ENCODE measurements at places on chromosomes 2 and 18. TPM values are rescaled to one million over a fixed set of nuclear protein-coding genes. Genes with fewer than 3 reads are reported as not detected.
A peak's percentile ranks its signal among the peaks of the same experiment; 100 is the strongest.

The SCYGR4 gene
- total RNA-seq: not detected

The CNTNAP5 gene
- not detected for total RNA-seq

The NEU4 gene
- total RNA-seq: not detected

DNA sequence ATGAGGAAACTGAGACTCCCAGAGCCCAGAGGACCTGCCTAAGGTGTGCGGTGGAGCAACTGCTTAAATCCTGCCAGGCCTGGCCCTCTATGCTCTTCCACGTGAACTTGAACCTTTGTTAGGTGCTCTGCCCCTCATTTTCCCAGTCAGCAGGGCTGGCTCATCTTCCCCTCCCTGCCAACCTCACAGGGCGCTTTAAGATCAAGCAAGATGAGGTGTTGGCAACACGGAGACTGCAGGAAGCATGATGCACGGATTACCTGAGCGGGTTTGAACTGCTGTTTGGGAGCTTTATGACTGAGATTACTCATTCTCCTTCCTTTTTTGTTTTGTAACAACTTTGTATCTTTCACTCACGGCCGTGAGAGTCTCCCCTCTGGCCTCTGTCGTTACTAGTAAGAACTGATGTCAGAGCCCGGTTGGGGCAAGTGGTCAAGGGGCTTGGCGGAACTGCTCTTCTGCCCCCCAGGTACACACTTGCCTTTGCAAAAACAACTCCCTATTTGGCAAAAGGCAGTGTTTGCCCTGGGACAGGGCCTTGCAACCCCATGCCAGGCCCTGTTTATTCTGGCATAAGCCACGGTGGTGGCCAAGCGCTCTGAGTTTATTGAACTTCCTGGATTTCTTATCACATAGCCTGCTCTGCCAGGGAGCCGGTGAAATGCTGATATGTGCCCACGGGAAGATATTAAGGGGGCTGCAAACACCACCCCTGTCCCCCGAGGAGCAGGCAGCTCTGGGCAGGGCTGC lies 127.8 kb downstream of the INHBB start:
- no peak for DNase-seq

DNA sequence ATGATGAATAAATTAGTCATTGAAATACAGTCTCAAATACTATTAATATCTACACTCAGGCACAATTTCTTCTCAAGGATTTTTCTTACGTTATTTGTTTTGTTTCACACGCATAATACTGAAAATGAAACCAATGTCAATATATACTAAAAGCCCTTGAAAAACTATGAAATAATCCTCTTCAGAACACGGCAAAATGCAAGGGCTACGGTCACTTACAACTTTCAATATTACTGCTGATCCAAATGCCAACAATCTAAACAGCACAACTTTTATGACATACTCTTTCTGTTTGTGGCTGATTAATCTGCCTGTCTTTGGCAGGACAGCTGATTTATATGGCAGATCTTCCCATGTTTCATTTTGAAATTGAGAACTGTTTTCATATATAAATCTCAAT lies 68.3 kb downstream of the LRPPRC start:
- no peak for DNase-seq

DNA sequence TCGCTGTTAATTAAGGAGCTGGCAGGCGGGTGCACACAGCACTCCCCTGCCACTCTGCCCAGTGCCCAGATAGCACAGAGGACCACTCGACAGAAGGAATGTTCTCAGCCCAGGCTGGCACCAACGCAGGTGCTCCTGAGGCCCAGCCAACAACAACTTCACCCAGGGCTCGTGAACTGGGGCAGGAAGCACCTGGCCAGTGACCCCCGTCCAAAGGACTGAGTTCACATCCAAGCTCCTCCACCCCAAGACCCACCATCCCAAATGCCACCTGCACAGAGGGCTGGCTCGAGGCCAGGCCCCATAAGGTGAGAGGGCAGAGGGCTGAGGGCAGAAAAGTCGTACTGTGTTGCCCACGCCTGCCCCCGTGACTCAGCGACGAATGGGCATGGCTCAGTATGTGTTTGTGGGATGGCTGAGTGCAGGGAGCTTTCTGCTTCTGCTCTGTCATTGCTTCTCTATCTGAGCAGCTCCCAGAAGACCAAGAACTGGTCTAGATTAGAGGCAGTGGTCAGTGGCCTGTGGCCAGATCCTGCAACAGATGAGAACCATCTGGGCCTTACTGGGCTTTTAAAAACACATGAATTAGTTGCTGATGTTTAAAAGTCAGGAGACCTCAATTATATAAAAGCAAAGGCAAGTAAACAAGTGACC lies 68.4 kb downstream of the POLR1A start:
- DNase-seq: peak; percentile 90

DNA sequence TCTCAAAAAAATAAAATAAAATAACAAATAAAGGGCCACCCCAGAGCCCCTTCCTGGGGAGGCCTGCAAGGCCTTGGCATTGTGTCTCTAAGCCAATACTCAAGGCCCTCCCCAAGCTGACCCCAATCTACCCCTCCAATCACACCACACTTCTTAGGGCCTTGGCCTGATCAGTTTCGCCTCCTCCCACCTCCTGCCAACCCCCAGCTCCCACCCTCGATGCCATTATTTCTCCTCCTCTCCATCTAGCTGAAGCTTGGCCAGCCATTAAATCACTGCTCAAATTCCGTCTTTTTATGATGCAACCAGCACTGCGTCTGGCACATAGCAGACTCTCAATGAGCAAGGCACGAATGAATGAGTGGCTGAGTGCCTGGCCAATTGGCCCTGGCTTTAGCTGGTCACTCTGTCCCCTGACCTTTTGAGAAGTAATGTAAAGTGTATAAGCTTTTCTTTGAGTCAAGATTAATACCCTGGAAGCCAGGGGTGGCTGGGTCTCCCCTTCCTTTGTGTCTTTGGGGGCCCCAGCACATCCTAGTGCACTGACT lies 55.9 kb downstream of the SMAD7 start:
- DNase-seq: no peak
